ENCODE measurements at places on chromosomes 6 and 20. TPM values are rescaled to one million over a fixed set of nuclear protein-coding genes. Genes with fewer than 3 reads are reported as not detected.

Gene MOCS1
- polyA plus RNA-seq: 25.4 TPM

Gene CFB
- polyA plus RNA-seq: 49.8 TPM

Gene ID1
- polyA plus RNA-seq: 82.2 TPM

Gene FHL5
- polyA plus RNA-seq: 10.3 TPM

Gene LHFPL5
- not detected for polyA plus RNA-seq

Gene HLA-DRA
- 220 TPM for polyA plus RNA-seq

Gene BPI
- 3.5 TPM for polyA plus RNA-seq

Gene SLPI
- polyA plus RNA-seq: 77.8 TPM

Gene RNGTT
- polyA plus RNA-seq: 3.7 TPM

Gene C6orf120
- polyA plus RNA-seq: 12.1 TPM

Gene MYLK2
- 13.3 TPM for polyA plus RNA-seq

Gene ADGRB3
- 0.11 TPM for polyA plus RNA-seq

Gene RAB32
- polyA plus RNA-seq: 44.1 TPM

Gene FAM209A
- polyA plus RNA-seq: 0.33 TPM

Gene MRAP2
- 0.56 TPM for polyA plus RNA-seq

Gene OR12D2
- not detected for polyA plus RNA-seq

Gene RNF217
- polyA plus RNA-seq: 10.1 TPM

Gene ULBP2
- polyA plus RNA-seq: 0.36 TPM

Gene COL9A3
- 2.9 TPM for polyA plus RNA-seq
